Cortex of kidney (tissue), 1 donor: ENCODE measurements at places on chromosomes 4 and X.

- DNase-seq = no peak
Observed at GRCh38 chr4:174352061-174352819, 68.5 kb downstream of the CEP44 start.

GRCh38 chr4:143482840-143483239 lies 30.7 kb upstream of the SMARCA5 start:
- DNase-seq = no peak

GRCh38 chr4:114577386-114577785 lies 21.2 kb upstream of the UGT8 start:
- DNase-seq = no peak

DNA sequence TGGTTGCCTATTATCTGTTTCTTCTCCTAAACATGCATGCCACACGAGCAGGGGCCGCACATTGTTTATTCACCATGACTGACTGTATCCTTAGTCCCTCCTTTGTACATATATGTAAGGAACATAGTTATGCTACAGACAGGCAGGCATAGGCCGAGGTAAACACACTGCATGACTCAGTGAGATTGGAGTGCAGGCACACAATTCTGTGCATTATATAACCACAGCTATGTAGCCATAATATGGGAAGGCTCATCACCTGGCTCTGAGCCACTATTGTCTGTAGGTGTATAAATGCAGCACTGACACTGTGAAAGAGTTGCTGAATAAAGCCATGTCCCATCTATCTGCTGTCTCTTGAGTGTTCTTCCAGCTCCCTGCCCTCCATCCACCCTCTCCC lies 431.6 kb downstream of the IDS start:
- no peak for DNase-seq

DNA sequence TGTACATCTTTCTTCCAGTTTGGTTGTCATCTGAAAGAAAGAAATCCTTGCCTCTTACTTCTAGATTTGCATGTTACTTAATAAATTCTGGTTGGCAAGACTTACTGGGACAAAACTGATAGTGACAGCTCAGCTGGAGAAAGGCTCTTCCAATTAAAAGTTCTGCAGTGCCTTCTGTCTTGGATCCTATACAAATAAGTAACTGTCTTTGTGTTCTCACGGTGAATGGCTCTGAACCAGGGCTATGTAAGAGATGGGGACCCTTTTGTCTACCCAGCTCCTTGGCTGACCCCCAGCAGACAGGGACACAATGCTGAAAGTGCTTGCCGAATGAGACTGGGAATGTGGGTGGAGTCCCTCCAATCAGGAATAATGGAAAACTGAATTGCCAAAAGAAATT lies 89.5 kb downstream of the AASDH start:
- DNase-seq = no peak

DNA sequence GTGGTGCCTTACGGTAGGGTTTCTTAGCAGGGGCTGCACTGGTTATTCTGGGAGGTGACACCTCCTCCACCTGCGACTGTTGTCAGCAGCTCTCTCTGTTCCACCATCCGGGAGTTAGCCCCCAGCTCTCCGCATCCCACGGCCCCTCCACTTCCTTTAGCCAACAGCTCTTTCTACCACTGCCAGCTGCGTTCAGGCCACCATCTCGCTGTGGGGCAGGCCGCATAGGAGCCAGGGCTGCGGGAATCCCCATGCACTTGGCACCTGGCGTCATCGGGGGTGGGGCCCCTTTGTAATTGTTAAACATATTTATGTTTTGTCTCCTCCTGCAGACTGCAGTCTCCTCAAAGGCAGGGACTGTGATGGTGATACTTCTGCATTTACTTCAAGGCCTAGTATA lies 480.2 kb downstream of the SMARCA1 start:
- DNase-seq = no peak

DNA sequence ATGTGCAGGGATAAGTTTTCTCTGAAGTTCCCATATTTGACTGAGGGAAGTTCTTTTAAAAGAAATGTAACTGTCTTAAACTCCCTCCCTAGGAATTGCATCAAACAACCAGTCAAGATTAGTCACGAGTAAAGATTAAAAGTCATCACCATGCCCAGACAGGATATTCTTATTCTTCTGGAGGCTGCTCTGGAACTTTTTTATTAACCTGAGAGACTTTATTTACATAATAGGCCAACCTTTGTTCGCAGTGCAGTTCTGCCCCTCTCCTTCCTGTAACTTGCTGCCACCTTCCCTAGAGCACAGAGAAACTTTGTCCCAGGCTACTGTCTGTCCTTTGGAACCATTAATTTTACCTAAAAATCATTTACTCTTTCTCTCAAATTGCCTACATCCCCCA lies 9.8 kb upstream of the HERC3 start:
- DNase-seq = no peak

DNA sequence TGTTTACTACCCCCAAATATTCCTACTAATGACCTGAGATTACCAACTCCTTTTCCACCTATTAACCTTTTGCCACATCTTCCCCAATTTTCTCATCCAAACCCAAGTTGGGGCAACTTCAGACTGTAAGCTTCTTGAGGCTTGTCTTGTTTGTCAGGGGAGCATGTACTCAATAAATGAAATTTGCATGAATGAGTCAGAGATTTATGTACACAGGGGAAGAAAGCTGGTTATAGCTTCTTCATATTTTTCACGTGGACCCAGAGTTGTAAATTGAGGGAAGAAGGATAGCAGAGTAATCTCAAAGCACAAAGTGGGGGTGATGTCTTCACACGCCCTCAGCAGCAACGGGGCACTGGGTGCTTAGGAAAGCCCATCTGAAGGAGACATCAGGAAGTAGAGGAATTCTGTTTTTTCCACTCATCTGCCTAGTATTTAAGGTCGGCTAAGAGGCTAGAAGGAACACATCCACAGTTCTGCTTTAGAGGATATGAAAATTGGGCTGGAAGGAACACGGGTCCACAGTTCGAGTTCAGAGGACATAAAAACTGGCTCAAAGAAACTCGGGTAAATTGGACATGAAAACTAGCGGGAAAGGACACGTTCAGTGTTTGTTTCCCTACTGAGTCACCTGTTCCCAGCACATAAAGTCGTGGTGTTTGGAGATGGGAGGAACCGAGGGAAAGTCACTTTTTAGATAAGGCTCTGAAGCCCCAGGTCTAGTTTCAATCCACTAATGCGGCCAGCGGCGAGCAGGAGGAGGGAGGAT lies 696 bp upstream of the CA5B start:
- no peak for DNase-seq

DNA sequence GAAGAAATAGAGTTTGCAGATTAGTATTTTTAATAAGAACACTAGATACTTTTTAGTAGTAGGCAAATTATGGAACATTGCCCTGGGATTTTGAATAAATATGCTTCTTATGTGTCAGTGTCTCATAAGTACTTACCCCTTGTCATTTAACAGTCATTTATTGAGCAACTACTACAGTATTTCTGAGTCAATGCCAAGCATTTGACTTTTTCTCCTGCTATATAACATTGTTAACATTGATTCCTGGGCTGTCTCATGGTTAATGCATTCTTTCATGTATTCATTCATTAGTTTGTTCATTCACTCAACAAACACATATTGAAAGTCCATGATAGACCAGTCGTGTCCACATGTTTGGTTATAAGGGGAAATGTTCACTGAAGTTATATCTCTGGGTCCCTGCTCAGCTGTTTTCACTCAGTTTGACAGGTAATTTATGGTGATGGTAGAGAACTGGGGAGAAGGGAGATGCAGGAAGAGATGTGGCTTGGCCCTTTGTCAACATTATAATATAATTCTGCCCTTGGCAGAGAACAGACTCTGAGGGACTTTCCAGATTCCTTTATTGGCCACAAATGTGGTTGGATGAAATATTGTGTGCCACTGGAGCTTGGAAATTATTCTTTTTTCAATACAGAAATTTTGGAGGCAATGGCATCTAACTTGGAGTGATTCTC lies 49.8 kb downstream of the OSTC start:
- no peak for DNase-seq

- no peak for DNase-seq
Observed at GRCh38 chr4:90844241-90844640, 717.0 kb downstream of the CCSER1 start.

DNA sequence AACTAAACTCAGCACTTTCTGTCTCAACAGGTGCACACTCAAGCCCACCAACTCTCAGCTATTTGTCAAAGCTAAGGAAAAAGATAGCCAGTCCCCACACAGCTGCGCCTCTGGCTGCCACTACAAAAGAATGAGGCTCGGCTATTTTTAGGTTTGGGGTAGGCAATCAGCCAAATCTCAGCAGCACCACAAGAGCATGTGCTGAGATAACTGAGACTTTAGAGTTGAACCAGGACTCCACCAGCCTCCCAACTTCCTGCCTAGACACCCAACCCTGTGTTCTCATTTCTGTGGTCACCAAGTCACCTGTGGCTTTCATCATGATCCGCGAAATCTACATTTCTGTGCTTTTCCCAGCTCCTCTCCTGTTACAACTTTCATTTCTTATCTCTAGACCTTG lies 28.0 kb downstream of the DMD start:
- no peak for DNase-seq

- no peak for DNase-seq
Observed at GRCh38 chr4:54368281-54369265, 139.5 kb downstream of the PDGFRA start.

GRCh38 chrX:138871739-138872138 lies 160.2 kb upstream of the FGF13 start:
- no peak for DNase-seq

DNA sequence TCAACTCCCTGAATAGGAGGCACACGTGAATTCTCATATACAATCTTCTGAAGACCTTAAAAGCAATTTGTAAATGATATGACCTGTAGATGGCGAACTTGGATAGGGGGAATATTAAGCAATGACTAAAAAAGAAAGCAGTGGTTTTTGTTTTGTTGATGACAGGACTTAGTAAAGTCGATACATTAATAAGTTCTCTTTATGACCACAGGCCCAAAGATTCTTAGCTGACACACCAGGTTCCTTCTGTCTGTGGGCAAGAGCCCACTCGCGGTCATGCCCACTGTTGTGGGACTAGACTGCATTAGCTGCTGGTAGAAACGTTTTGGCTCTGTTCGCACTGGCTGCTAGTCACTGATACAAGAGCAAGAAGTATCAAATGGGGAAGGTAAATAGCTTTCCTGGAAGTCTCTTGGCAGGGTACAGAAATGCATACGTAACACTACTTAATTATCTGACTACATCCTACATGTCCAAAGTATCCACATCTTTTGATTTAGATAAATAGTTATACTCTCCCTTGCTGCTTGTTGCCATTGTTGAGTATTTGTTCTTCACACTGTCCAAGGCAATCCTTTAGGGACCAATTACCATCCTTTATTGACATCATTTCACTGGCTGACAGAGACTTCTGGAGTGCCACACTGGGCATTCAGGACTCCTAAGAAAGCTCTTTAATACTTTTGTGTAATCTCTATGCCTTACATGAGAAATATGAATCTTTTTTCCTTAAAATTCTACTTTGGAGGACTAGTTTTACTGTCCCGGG lies 31.0 kb downstream of the ALPK1 start:
- no peak for DNase-seq

DNA sequence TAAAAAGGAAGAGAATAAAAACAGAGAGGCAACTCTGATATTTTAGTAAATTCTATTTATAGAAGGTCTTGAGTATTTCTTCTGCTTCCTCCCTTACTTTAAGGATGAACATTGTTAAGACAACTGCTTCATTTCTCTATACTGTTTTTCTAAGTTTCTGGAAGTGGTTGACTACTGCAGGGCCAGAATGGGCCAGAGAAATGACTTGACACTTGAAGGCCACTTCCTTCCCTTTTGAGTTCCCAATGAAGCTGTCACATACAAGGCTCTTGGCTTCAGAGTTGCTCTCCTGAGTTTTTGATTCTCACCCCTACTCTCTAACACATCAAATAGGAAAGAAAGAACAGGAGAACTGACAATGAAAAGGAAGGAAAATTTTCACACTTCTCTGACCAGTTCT lies 37.6 kb downstream of the PKD2 start:
- DNase-seq = no peak

- no peak for DNase-seq
Observed at GRCh38 chrX:115948018-115948923, 222.3 kb upstream of the AGTR2 start.

DNA sequence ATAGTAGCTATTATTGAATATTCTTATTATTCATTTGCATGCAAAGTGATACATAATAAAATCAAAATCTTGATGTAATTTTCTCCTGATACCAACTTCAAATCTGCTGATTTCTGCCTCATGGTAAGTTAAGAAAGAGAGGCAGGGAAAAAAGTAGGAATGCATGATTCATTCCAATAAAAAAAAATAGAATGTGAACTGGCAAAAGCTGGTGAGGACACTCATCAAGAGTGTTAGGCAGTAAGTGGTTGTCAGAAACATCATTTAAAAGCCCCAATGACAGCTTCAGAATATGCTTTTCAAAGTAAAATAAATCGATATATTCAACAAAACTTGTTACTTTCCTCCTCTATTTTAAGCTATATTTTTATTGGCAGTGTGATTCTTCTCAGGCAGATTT lies 979.1 kb downstream of the TECRL start:
- DNase-seq = no peak

DNA sequence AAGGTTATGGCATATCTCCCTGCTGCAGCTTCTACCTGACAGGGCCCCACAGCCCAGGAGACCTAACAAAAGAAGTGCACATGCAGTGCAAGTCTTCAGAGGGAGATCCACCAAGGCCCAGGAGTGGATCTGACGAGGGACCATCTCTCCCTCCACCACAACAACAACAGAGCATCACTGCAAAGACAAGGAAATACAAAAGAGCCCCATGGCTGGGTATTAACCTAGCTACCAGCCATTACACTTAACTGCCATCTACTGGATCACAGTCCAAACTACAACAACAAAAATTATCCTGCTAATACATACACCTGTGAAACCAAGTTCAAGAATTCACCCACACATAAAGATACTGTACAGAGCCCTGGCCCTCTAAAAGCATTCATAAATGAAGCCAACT lies 280.2 kb upstream of the SLC7A11 start:
- no peak for DNase-seq

DNA sequence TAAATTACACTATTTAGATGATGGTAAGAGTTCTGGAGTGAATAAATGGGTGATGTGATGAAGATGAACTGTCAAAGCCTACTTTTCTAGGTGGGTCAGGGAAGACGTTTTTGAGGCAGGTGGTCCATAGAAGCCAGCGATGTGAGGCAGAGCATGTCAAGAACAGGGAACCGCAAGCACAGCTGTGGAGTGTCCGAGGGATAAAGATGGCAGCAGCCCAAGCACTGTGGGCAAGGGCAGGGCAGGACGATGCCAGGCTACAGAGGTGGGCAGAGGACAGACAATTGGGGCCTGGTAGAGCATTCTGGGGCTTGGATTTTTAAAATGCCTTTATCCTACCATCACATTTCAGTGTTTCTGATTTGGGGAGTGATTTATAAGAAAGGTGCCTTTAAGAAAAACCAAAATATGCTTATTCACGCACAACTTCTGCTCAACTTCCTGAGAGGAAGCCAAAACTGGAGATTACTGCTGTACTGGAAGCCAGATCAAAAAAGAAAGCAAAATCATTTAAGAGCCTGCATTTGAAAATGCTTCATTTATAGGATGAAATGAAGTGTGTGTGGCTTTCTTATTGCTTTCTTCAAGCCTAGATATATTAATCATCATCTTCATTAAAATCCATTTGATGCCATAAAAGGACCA lies 119.0 kb upstream of the WDR17 start:
- no peak for DNase-seq

- no peak for DNase-seq
Observed at GRCh38 chr4:139392797-139393196, 61.1 kb upstream of the RAB33B start.
